ENCODE measurements at places on chromosomes 5 and 9. TPM values are rescaled to one million over a fixed set of nuclear protein-coding genes. Genes with fewer than 3 reads are reported as not detected.

Gene GABRA1
- total RNA-seq: not detected

Gene TARS1
- total RNA-seq: 279 TPM

Gene SPATA6L
- 0.43 TPM for total RNA-seq

Gene GPR150
- 0.28 TPM for total RNA-seq

Gene SLC25A2
- 0.18 TPM for total RNA-seq

Gene SMIM32
- total RNA-seq: not detected

Gene NR6A1
- 0.14 TPM for total RNA-seq

Gene PTTG1
- 62.2 TPM for total RNA-seq

Gene SPINK7
- total RNA-seq: not detected

Gene PCDHGB5
- 15.9 TPM for total RNA-seq

Gene TAF1L
- not detected for total RNA-seq

Gene ZFYVE16
- 26.5 TPM for total RNA-seq

Gene NCS1
- 60.0 TPM for total RNA-seq

Gene BICD2
- total RNA-seq: 32.9 TPM
